Effector memory CD8-positive, alpha-beta T cell (primary cell): ENCODE measurements at places on chromosomes 6 and 20.

- no peaks in the 10 kb centered on the region for H3K36me3 ChIP-seq
- no peak for DNase-seq
- no peak overlapping the region for H3K4me3 ChIP-seq
- no peak overlapping the region for H3K27ac ChIP-seq
- no peaks in the 10 kb centered on the region for H3K27me3 ChIP-seq
- peaks cover 9% of the 10 kb centered on the region for H3K4me1 ChIP-seq
These were observed 211.0 kb downstream of the FOXC1 start for GRCh38 chr6:1820714-1821113.

DNA sequence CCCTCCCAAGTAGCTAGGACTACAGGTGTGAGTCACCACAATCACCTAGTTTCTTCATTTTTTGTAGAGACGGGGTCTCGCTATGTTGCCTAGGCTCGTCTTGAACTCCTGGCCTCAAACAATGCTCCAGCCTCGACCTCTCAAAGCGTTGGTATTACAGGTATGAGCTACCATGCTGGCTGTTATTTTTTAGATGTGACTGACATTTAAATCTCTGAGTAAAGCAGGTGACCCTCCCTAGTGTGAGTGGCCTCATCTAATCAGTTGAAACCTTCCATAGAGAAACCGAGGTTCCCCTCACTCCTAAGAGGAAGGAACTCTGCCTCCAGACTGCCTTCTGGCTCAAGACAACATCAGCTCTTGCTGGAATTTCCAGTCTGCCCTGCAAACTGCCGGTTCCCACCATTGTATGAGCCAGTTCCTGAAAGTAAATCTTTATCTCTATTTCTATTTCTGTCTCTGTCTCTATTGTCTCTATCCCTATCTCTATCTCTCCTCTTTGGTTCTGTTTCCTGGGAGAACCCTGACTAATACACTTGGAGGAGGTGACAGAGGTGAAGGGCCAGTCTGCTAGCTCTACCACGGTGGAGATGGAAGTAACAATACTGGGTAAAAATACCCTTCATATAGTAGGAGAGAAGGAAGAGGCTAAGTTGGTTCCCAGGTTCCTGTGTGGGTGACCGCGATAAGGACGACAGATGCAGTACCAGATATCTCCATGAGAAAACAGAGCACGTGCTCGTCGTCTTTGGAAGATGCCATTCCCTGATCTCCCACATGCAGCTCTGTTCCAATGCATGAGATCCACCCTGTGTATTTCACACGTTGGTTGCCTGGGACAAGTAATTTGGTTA, 81.0 kb downstream of the MYB start:
- H3K36me3 ChIP-seq, result no peaks in the 10 kb centered on the region
- H3K4me1 ChIP-seq, result no peaks in the 10 kb centered on the region
- H3K27ac ChIP-seq, result no peak overlapping the region
- no peak overlapping the region for H3K4me3 ChIP-seq
- H3K27me3 ChIP-seq, result peaks cover 9% of the 10 kb centered on the region
- DNase-seq, result no peak

DNA sequence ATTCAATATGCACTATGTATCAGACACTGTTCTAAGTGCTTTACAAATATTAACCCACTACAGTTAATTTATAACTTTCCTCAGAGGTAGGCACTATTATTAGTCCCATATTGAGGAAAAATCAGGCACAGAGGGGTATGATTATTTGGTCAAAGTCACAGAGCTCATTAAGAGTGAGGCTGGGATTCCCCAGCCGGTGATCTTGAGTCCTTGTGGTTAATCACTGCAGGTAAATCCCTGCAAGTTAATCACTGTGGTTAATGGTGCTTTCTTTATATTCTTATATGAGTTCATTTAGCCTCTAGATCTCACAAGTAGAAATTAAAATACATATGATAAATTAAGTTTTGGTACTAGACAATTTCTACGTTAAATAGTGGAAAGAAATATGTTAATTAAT, 9.2 kb downstream of the CRYBG1 start:
- no peak for DNase-seq
- H3K36me3 ChIP-seq, result no peaks in the 10 kb centered on the region
- no peaks in the 10 kb centered on the region for H3K27me3 ChIP-seq
- no peaks in the 10 kb centered on the region for H3K4me1 ChIP-seq
- no peak overlapping the region for H3K27ac ChIP-seq

DNA sequence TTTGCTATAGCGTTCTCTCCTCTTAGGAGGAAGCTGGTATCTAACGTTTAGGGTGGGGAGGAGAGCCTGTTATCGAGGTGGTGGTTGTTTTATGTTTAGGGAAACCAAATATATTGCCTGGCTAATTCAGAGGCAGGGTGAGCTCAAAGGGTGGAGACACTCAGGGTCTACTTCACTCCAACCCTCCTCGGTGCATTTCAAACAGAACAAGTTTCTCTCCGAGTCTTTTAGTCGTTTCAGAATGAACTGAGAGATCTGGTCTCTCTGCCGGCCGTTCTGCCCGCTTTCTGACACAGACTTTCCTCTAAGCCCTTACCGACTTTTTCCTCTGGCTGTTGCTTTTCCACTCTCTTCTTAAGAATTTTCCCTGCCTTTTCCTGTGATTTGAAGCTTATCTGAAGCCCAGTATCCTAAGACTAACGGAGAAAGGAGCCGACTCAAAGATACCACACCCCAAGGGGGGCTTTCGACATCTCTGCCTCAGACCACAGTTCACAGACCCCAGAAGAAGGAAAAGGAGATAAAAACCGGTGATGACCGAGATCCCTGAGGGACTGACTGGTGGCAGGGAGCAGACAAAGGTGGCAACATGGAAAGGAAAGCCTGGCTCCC, 865 bp downstream of the STK38 start:
- H3K4me3 ChIP-seq, result peak overlapping the region; percentile 99
- no peaks in the 10 kb centered on the region for H3K27me3 ChIP-seq
- DNase-seq, result no peak
- peak overlapping the region; percentile 99 for H3K27ac ChIP-seq
- H3K4me1 ChIP-seq, result peaks cover 17% of the 10 kb centered on the region
- peaks cover 42% of the 10 kb centered on the region for H3K36me3 ChIP-seq

DNA sequence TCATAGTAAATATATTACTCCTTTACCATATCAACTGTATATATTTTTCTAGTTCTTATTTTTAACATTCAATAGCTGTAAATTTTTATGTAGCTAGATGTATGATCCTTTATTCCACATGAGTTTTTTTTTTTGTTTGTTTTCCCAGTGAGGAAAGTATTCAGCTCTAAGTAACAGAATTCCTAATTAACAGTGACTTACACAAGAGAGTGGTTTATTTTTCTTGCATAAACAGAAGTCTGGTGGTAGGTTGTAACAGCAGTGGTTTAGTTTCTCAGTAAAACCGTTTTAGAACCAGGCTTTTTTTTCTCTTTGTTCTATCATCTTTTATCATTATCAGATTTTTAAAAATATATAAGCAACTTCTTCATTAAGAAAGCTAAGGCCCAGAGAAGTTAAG, 116.9 kb upstream of the FLRT3 start:
- H3K27ac ChIP-seq, result no peak overlapping the region
- H3K4me1 ChIP-seq, result no peaks in the 10 kb centered on the region
- no peaks in the 10 kb centered on the region for H3K27me3 ChIP-seq
- no peak for DNase-seq
- no peak overlapping the region for H3K4me3 ChIP-seq
